ENCODE measurements at places on chromosomes 1 and 21.
A peak's percentile ranks its signal among the peaks of the same experiment; 100 is the strongest.

DNA sequence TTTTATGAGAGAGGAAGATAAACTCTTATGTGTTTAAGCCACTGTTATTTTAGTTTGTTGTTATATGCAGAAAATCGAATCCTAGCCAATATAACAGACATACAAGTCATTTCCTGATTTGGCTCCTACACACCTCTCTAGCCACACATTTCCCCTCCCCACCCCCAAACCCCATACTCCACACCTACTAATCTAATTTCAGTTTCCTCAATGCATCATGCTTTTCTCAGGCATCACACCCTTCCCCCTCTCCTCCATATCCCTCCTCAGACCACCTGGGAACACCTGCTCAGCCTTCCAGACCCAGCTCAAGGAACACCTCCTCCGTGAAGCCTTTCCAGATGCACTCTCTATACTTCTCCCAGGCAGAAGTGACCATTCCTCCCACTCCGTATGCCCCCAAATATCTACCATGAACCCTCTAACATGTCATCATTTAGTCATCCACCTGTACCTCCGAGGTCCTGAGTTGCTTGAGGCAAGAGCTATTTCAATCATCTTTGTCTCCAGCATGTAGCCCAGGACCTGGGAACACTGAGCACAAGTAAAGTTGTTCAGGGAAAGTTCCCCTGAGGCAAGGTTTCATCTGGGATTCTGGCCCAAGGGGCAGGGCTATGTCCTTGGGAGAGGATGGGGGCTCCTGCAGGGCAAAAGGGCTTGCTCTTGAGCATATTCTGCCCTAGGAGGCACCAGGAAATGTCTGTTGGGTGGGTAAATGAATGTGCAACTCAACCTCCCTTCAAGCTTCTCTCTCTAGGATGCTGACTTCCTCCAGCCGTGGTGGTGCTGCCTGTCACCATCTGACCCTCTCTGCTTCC, 126.8 kb downstream of the HIVEP3 start:
- no peak for DNase-seq

GRCh38 chr1:223245411-223245810, 102.4 kb upstream of the TLR5 start:
- no peak for DNase-seq

- DNase-seq = no peak
Observed at GRCh38 chr1:147735423-147735822, 25.0 kb downstream of the GJA5 start.

- DNase-seq = no peak
Observed at GRCh38 chr1:53575141-53575954, 116.1 kb downstream of the DMRTB1 start.

GRCh38 chr1:245651093-245651492, 496.3 kb downstream of the KIF26B start:
- DNase-seq = no peak

- DNase-seq = no peak
Observed at GRCh38 chr1:116323491-116323890, 49.6 kb upstream of the ATP1A1 start.

DNA sequence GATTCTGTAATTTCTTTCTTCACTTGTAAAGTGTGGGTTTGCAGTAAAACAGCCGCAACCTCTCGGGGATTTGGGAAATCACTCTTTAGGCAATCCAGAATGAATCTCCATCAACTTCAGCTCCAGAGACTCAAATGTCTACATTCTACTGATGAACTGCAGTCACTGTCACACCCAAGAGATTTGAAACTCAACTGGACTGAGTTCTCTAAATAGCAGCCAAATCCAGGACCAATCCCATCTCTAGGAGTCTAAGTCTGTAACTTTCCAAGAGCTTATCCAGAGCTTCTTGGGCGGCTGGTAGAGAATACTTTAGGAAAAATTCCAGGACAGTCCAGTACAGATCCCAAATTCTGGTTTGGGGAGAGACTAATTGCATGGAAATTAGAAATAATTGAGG, 62.9 kb downstream of the ADAMTS1 start:
- no peak for DNase-seq

- DNase-seq = no peak
Observed at GRCh38 chr1:245776694-245777332, 622.0 kb downstream of the KIF26B start.

- DNase-seq = no peak
Observed at GRCh38 chr1:85316321-85316720, 39.9 kb upstream of the BCL10 start.

DNA sequence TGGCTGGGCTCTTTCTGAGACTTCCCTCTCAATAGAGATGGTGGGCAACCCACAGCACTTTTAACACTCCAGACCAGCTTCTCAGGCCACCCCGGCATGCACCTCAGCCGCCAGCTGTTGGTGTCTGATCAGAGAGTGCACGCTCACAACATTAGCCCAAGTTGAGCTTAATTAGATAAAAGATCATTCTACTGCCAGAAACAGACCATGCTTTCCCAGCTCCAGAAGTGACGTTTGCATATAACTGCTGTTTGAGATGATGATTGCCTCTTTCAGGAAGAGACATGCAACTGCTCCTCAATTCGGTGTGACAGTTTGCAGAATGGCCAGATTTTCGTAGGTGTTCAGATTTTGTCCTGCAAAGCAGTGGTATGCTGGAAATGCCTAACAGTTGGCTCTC, 285.3 kb upstream of the VAMP3 start:
- no peak for DNase-seq

GRCh38 chr1:26288311-26288941, 8.5 kb downstream of the SH3BGRL3 start:
- DNase-seq = peak; percentile 61

DNA sequence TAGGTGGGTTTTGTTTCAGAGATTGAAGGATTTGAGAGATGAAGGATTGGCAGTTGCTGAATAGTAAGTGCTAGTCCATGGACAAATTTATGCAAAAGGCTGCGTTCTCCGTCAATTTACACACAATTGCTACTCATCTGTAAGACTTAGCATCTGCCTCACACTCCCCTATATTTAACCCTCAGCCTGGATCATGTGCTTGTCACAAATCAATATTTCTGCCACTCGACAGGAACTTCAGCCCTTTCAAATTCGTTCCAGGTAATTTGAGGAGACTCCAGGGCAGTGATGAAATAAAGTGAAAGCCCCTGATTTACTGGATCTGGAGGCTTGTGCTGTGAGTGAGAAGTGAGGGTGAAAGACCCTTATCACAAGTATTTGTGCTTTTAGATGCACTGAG, 105.6 kb upstream of the UBE2U start:
- no peak for DNase-seq

DNA sequence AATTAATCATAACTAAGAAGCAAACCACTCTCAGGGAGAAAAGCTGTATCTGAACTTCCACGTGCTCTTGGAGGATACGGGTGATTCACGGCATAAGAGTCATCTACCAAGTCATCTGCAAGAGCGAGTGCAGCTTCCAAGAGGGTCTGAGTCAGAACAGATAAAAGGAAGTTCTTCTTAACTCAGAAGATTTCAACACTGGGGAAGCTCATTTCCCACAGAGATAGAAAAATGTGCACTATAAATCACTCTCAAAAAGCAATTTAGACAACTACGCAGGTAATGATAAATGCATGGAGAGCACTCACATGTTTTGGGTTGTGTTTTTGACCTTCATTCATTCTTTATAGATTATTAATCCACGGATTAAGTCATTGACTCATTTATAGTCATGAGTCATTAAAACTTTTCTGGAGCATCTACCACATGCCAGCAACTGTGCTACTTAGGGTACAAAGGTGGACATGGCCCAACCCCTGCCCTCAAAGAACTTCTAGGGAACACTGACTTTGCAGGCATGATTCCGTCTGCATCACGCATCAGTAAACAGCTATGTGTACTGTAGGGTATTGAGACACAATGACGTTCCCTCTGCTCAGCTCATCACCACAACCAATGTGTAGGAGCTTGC, 20.8 kb downstream of the KCNJ15 start:
- no peak for DNase-seq

- no peak for DNase-seq
Observed at GRCh38 chr1:90926971-90927370, 94.9 kb downstream of the ZNF644 start.
